ENCODE measurements at places on chromosomes 13 and 19.

- DNase-seq, result no peak
Observed at GRCh38 chr13:110234532-110234931, 72.4 kb downstream of the COL4A1 start.

DNA sequence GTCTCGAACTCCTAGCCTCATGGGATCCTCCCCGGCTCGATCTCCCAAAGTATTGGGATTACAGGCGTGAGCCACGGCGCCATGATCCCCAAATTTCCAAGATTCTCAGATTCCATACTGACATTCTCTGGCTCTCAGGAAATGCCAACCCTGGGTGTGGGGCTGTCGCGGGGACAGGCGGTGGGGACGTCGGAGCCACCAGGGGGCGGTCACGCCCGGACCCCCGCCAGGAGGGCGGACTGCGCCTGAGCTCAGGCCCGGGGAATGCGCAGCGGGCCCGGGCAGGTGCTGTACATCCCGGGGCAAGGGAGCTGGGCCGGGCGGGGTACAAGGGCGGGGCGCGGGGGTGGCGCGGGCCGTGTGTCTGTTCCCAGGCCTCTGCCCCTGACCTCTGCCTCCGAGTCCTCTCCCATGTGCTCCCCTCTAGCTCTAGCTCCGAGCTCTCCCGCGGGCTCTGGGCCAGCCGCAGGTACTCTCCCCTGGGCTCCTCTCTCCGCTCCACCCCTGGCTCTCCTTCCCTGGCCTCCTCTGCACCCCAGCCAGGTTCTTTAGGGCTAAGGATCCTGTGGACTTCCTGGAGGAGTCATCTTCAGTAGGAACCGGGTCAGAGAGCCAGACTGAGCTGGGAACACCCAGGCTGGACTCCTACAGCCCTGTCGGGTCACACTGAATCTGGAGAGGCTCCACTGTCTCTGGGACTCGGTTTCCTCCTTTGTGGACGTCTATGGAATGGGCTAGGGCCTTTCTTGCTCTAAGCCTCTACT is 2.4 kb downstream of the PPP1R13L start:
- no peak for DNase-seq

GRCh38 chr13:106052200-106052767 is 483.2 kb downstream of the EFNB2 start:
- no peak for DNase-seq

DNA sequence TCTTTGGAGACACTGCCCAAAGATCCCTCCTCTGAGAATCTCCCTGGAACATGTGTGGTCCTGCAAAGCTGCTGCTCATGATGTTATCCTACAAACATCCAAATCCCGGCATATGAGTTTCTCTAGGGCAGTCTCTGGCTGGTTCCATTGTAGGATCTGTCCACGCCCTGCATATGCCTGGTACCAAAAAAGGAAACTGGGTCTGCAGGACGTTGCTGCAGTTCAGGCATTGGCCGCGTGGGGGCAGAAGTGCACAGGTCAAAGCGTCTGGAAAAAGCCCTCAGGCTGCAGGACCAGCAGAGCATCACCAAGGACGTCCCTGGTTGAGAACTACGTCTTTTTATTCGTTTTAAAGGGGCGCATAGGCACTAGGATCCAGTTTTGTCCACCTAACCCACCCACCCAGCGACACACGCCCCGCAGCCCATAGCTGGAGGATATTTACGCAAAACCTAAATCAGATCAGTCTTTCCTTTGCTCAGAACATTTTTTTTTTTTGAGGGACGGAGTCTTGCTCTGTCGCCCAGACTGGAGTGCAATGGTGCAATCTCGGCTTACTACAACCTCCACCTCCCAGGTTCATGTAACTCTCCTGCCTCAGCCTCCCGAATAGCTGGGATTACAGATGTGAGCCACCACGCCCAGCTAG is 12.9 kb upstream of the ZNF564 start:
- DNase-seq, result peak; percentile 73

GRCh38 chr13:46071590-46072249 is 19.2 kb upstream of the ZC3H13 start:
- DNase-seq, result no peak

GRCh38 chr13:94595001-94595949 is 677 bp downstream of the TGDS start:
- DNase-seq, result no peak

GRCh38 chr13:88752041-88752440 is 1080.9 kb downstream of the SLITRK5 start:
- DNase-seq, result no peak

GRCh38 chr19:5857203-5858081 is 6.2 kb upstream of the FUT3 start:
- DNase-seq, result no peak

- no peak for DNase-seq
Observed at GRCh38 chr19:45161738-45162607, 1.2 kb upstream of the NKPD1 start.

GRCh38 chr19:46107371-46107770 is 17.1 kb downstream of the IGFL3 start:
- no peak for DNase-seq

- DNase-seq, result no peak
Observed at GRCh38 chr13:29543230-29544215, 52.0 kb downstream of the SLC7A1 start.

DNA sequence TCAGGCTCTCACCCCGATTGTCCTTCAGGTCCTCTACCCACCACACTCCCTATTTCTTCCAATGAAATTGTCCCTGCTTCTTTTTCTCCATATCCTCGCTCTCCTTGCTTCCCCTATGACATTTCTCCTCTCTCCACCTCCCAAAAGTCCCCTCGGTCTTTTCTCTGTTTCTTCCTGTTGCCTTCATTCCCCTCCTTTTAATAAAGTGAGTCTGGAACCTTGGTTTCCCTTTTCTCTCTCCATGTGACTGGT is 676 bp upstream of the ZNF574 start:
- no peak for DNase-seq

GRCh38 chr19:54230031-54230430 is 7.2 kb upstream of the LILRB3 start:
- no peak for DNase-seq

GRCh38 chr19:20233105-20233504 is 66.1 kb downstream of the ZNF486 start:
- no peak for DNase-seq

GRCh38 chr13:62684359-62684758 is 1268.7 kb upstream of the PCDH20 start:
- peak; percentile 80 for DNase-seq

GRCh38 chr19:57786286-57786685 is 16.8 kb downstream of the ZNF586 start:
- no peak for DNase-seq

All from NCI-H1092 (cell line).